ENCODE measurements at places on chromosomes 1 and 21.

DNA sequence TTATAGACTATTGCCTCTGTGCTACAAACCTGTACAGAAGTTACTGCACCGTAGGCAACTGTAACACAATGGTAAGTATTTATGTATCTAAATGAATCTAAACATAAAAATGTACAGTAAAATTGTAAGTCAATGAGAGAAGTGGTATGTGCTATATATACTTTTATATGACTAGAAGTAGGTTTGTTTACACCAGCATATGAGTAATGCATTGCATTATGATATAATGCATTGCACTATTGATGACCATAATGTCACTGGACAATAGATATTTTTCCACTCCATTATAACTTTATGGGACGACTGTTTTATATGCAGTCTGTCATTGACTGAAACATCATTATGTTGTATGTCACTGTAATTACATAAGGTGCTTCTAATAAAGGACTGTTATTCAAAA is 340.3 kb upstream of the SNX7 start:
- DNase-seq, result no peak

- no peak for DNase-seq
Measured at GRCh38 chr1:205370780-205371179, 14.1 kb upstream of the KLHDC8A start.

GRCh38 chr1:206727981-206728696 is 42.4 kb upstream of the IL19 start:
- no peak for DNase-seq

DNA sequence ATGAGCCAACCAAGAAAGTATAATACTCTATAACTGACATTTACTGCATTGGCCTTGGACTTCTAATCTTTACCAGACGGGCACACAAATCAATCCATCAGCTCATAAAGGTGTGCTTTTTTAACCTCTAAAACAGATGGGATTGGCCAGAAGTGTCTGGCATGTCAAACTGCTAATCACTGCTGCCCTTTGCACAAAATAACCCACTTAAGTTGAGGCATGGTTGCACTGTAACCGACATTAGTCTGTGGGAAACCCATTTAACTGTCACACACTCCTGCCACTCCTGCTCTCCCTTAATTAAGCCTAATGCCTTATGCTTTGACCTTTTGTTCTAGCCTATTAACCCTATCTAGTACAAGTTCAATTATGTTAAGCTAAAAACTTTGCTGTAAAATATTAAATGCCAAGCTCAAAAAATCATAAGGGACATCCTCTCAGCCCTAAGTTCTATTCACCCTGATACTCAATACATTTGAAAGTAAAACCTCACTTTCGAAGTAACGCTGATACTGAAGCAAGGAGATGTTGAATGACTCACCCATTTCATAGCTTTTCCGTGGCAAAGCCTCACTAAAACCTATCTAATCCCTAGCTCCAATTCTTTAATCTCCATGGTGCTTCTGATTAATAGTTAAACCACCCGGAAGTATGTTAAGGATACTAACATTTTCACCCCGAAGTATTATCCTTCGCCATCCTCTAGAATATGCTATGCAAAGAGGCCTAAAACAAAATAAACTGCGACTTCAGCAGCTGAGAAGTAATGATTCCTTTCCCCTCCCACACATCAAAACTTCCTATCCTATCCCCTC is 12.9 kb downstream of the NRIP1 start:
- DNase-seq, result no peak

DNA sequence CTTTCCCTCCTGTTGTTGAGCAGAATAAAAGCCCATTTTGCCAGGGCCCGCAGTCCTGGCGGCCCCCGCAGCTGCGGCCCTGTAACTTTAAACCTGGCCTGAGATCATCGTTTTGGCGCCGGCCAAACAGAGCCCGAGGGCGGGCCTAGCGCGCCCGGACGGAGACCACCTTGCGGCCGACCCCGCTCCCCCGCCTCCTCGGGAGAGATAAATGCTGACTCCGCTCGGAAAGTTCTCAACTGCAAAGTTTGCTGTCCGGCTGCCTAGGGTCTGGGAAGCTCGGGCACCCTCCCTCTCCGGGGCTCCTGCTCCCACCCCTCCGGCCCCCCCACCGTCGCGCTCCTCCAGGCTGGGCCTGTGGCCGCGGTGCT is at the start of gene PDPN:
PDPN (plus strand) TSS at position 238 of the 371 bp plus-strand sequence. CDS start 202 bp downstream, outside the sequence.
- no peak for DNase-seq

GRCh38 chr1:6941786-6942185 is 156.5 kb downstream of the CAMTA1 start:
- DNase-seq, result no peak

GRCh38 chr1:114034567-114035303 is 55.5 kb downstream of the OLFML3 start:
- DNase-seq, result no peak

DNA sequence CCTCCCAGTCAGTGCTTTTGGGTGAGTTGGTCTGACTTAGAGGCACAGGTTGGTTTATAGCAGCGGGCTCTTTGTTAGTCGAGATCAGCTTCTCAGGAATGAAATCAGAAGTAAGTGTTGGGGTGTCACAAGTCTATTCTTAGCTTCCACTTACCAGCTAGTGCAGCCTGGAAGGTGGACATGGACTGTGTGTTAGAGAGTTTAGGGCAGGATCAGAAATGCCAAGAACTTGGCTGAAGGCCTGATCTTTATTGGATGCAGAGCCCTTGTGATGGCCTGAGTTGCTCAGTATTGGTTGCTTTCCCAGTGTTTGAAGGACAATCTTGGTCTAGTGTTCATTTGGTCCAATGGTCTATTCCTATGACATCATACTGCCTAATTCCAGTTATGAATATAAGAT is 377.0 kb upstream of the USP24 start:
- DNase-seq, result no peak

DNA sequence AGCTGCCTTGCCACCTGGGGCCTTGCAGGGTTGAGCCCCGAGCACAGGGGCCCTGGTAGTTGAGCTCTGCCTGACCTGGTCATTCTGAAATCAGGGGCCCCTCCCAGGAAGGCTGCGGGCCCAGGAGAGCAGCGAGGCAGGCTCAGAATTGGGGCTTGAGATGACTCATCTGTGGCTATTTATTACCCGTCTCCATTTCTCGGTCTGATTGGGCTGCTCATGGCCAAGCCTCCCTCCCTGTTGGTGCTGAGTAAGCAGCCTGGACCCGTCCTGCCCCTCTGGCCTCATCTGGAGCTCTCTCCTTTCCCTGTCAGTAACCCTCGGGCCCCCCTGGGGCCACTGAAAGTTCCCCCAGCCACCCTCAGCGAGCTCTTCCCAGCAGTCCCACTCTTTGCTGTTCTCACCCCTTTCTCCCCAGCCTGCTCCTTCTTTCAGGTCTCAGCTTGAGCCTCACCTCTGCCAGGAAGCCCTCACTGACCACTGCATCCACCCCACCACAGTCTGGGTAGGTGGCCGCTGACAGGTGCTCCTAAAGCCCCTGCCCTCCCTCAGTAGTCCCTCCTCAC is 11.0 kb upstream of the TNFRSF8 start:
- peak; percentile 17 for DNase-seq

DNA sequence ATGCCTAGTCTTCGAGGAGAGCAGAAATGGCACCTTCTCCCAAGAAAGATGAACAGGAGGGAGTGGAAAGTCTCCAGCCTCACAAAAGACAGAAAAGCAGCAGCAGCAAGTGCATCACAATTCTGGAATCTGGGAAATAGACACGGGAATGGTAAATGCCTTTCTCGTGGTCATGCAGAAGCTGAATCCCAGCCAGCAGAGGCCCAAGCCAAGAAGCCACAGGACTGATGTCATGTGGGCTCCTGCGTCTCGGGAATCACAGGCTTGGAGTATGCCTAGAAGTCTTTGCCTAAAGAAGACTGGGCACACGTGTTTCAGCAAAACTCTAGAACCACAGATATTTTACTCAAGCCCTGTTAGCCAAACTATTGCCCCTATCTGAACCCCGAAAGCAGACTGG is 260.3 kb upstream of the PLD5 start:
- DNase-seq, result no peak

- no peak for DNase-seq
Measured at GRCh38 chr1:59672851-59673572, 141.7 kb upstream of the HOOK1 start.

DNA sequence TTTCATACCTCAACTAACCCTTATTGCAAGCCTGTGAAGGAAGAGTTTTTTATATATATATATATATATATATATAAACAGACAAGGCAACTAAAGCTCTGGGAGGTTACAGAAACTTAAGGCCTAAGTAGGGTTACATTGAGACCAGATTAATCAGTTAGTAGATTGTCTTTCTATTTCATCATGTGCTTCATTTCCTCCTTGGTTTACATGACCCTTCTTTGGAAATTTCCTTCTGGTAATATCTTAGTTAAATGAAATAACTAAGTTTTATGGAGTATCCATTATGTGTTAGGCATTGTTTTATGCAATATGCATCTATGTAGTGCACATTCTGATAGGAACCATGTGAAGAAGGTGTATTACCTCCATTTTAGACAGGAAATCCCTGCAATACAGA is 112.7 kb downstream of the FGGY start:
- no peak for DNase-seq

GRCh38 chr21:27323331-27323730 is 356.4 kb upstream of the ADAMTS5 start:
- no peak for DNase-seq

DNA sequence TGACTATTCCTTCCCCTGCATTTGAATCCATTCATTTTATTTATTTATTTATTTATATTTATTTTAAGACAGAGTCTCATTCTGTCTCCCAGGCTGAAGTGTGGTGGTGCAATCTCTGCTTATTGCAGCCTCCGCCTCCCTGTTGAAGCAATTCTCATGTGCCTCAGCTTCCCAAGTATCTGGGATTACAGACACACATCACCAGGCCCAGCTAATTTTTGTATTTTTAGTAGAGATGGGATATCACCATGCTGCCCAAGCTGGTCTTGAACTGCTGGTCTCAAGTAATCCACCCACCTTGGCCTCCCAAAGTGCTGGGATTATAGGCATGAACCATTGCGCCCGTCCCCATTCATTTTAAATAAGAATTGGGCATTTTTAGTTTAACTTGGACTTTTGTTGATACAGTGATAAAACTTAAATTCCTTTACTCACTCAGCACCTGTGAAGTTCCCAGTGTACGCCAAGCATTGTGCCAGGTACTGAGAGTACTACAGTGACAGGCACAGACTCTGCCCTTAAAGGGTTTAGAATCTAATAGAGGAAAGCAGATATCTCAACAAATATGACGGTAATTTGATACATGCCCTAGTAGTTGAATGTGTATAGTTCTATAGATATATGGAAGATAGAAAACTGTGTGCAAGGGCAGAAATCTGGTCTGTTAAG is 90.5 kb downstream of the PTPRC start:
- DNase-seq, result no peak

DNA sequence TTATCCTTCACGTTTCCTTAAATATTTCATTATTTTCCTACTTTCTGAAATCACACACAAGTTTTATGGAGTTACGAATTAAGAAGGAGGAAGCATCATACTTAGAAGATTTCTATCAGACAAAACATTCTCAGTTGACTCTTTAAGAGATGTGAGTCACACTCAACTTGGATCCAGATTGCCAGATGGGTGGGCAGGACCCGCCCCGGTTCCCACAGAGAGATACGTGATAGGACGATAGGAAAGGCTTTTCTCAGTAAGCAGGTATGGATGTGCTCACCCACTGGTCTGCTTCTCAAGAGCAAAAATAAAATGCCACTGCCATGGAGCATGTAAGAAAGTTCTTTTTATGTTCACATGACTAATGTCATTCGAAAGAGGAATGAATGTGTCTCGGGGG is 392.6 kb downstream of the MRPL39 start:
- no peak for DNase-seq

DNA sequence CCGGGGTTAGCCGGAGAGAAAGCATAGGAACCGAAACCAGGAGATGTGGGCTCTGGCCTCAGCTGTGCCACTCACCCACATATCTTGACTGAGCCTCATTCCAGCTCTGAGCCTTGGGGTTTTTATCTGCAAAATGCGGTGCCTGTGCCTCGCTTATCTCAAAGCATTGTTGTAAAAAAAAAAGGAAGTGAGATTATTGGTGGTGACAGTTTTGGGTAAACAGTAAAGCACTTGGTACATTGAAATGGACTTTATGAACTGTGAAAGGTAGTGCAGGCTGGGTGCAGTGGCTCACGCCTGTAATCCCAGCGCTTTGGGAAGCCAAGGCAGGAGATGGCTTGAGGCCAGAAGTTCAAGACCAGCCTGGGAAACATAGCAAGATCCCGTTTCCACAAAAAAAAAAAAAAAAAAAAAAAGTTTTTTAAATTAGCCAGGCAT is 3.8 kb downstream of the PTAFR start:
- DNase-seq, result no peak

DNA sequence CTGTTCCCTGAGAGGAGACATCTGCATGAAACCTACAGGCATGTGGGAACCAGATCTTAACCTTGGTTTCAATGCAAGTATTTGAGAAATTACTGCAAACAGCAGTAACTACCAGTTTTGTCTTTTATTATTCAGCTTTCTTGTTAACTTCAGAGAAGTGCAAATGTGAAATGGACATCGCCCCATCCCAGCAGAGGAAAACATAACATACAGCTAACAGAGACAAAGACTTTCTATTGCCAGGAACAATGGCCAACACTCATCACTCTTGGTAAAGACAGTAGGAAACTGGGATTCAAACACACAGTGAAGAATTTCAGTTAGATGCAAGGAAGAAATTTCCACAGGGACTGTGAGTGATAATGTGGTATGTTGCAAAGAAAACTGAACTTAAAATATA is 115.1 kb downstream of the SLC30A10 start:
- DNase-seq, result no peak
